8988T (cell line): ENCODE measurements at places on chromosomes 13 and 19.

- no peak for DNase-seq
Observed at GRCh38 chr13:114026481-114026880, 52.6 kb upstream of the C13orf46 start.

GRCh38 chr13:75195495-75196146 is 286.3 kb downstream of the TBC1D4 start:
- DNase-seq, result no peak

- no peak for DNase-seq
Observed at GRCh38 chr19:1527650-1528309, 3.9 kb downstream of the PLK5 start.

- DNase-seq, result no peak
Observed at GRCh38 chr19:10758978-10759377, 41.1 kb downstream of the DNM2 start.

- DNase-seq, result no peak
Observed at GRCh38 chr13:91660076-91660415, 261.6 kb downstream of the GPC5 start.

GRCh38 chr13:63307228-63307627 is 1891.6 kb upstream of the PCDH20 start:
- DNase-seq, result no peak
